ENCODE measurements at places on chromosomes 5 and 9. TPM values are rescaled to one million over a fixed set of nuclear protein-coding genes. Genes with fewer than 3 reads are reported as not detected.

Gene COX7C
- polyA plus RNA-seq, result 882 TPM

Gene CARTPT
- polyA plus RNA-seq, result not detected

Gene TIFAB
- polyA plus RNA-seq, result 0.08 TPM

Gene TUSC1
- polyA plus RNA-seq, result 13.6 TPM

Gene PCDHGA11
- polyA plus RNA-seq, result 4.0 TPM

Gene ZFP37
- polyA plus RNA-seq, result 6.5 TPM

Gene CARD6
- polyA plus RNA-seq, result 1.6 TPM

Gene GABRA6
- not detected for polyA plus RNA-seq

Gene SNCAIP
- polyA plus RNA-seq, result 11.7 TPM

Gene GLIPR2
- polyA plus RNA-seq, result 95.0 TPM

Gene PIK3R1
- not detected for polyA plus RNA-seq

Gene TTC39B
- 2.4 TPM for polyA plus RNA-seq

Gene ANKRD31
- not detected for polyA plus RNA-seq

Gene ADAMTS2
- 34.8 TPM for polyA plus RNA-seq

Gene DBH
- 0.56 TPM for polyA plus RNA-seq

Gene SOHLH1
- polyA plus RNA-seq, result 0.11 TPM

Gene TMEM267
- polyA plus RNA-seq, result 9.2 TPM

Gene LTC4S
- 1.2 TPM for polyA plus RNA-seq

Gene SHLD3
- polyA plus RNA-seq, result not detected

Gene PKD2L2
- polyA plus RNA-seq, result 0.85 TPM

Gene SHISAL2B
- not detected for polyA plus RNA-seq

Gene TLX3
- polyA plus RNA-seq, result not detected

Gene LHX2
- polyA plus RNA-seq, result 1.3 TPM
